ENCODE measurements at places on chromosomes 13 and 19.

DNA sequence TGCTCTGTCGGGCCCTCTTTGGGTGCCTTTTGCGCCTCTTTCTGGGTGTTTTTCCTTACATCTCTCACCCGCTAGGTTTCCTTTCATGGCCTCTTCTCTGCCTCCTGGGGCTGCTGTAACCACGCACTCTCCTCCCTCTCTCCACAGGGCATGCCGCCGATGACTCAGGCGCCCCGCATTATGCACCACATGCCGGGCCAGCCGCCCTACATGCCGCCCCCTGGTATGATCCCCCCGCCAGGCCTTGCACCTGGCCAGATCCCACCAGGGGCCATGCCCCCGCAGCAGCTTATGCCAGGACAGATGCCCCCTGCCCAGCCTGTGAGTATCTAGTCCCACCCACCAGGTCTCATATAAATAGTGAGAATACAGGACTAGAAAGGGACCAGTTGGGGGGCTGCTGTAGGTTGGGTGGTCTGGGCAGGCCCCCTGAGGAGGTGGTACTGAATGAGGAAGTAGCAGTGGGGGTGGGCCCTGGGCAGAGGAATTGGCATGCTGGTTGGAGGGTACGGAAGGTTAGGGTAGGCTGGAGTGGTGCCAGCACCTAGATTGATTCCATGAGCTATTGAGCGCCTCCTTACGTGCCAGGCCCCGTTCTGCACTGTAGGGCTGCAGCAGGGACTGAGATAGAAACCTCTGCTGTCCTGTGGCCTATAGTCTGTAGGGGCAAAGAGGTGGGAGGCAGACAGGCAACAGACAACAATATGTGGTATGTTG is 11.9 kb downstream of the SNRPA start:
- DNase-seq, result no peak

DNA sequence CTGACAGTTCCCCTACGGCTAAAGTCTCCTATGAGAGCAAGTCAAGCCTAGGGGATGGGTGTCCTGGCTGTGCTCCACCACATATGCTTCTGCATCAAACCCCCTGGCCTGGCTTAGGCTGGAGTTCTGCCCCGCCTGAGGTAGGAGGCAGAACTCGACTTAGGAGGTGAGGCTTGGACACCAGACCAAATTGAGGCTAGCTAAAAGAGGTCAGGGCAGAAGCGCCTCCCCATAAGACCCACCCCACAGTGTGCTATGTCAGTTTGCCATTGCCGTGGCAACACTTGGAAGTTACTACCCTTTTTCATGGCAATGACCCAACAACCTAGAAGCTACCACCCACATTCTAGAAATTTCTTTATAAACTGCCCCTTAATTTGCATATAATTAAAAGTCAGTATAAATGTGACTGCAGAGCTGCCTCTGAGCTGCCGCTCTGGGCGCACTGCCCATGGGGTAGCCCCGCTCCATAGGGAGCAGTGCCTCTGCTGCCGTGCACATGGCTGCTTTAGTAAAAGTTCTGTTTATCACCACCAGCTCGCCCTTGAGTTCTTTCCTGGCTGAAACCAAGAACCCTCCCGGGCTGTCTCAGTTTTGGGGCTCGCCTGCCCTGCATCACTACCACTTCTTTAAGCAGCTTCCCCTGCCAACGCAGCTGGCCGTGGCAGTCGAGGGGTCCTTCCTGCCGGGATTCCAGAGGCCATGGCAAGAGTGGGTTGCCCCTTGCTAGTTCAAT is 20.2 kb downstream of the AP1M1 start:
- no peak for DNase-seq

- DNase-seq, result no peak
Observed at GRCh38 chr19:45164577-45165335, 4.0 kb upstream of the NKPD1 start.

DNA sequence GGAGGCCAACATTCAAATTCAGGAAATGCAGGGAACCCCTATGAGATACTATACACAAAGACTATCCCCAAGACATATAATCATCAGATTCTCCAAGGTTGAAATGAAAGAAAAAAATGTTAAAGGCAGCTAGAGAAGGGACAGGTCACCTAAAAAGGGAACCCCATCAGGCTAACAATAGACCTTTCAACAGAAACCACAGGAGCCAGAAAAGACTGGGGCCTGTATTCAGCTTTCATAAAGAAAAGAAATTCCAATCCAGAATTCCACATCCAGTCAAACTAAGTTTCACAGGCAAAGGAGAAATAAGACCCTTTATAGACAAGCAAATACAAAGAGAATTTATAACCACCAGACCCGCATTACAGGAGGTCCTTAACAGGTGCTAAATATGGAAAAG is 1703.6 kb upstream of the PRR20A start:
- DNase-seq, result no peak

DNA sequence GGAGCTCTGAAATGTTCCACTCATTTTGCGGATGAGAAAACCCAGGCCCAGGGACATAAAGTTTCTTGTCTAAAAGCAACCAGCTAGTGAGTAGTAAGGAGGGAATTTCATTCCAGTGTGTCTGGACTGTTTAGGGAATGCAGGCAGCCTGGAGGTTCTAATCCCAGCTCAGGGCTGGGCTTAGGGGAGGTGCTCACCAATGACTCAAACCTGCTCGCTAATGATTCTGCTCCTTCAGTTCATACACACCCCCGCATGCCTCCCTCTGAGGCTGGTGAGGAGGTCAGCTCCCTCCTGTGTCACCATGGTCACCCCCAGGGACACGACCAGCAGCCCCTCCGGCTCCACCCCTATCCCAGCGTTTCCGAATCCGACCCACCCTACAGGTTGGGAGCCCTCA is 34.6 kb downstream of the CYP4F2 start:
- no peak for DNase-seq

DNA sequence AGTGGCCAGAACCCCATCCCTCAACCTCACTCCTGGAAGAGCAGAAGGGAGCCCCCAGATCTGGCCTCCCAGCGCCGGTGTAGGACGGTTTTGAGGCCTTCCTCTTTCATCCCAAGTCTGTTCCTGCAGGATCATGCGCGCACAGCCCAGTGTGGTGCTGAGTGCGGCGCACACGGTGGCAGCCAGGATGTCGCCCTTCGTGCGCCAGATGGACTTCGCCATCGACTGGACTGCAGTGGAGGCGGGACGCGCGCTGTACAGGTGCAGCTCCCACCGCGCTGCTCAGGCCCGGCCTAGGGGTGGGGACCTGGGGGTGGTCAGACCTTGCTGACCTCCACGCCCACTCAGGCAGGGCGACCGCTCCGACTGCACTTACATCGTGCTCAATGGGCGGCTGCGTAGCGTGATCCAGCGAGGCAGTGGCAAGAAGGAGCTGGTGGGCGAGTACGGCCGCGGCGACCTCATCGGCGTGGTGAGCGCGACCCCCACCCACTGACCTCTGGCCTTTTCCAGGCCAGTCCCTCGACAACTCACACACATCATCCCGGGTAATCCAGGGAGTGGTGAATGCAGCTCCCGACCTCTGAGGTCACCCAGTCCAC is 14.8 kb downstream of the PNPLA6 start:
- no peak for DNase-seq

DNA sequence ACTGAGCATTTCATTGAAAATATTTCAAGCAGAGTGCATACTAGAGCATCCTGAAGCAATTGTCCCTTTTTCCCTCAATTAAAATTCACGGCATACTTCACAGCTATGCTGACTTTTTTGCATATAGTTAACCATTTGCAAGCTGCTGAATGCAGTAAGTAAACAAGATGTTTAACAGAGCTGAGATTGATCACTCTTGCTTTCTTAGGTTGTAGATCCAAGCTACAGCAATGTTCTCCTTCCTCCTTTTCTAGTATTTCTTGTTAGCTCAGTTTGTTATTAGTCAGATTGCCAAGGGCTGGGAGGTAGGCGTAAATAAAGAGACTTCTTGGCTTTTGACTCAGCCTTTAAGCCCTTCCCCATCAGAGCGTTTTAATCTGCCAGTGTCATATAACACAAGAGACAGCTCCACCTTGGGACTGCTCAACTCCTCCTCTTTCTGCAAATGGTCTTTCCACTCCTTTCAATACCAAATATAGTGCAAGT is at the start of gene SLITRK6:
Gene SLITRK6, minus strand, starts transcription at position 323 of the 486 bp plus-strand sequence. CDS start 2,911 bp downstream, outside the sequence.
- no peak for DNase-seq

DNA sequence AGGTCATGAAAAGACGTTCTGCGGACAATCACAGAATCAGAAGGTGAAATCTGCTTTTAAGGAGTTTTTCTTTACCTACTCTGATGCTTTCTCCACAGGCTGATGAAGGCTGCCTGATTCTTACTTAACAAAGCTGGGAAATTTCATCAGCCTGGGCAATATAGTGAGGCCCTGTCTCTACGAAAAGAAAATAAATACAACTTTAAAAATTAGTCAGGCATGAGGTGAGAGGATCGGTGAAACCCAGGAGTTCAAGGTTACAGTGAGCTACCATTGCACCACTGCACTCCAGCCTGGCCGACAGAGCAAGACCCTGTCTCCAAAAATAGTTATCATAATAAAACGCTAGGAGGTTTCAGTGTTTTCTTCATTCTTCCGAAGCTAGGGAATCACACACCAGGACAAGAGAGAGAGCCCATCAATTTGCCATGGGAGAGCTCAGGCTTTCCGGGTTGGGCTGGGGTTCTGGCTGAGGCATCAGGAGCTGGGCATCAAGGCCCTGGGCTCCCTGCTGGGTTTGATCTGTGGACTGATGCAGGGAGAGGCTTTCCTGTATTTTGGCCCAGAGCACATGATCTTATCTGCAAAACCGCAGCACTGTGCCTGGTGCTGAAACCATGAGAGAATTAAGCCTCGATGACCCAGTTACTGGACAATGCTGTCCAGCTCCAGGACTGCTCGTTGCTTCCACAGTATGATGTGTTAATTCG is 25.1 kb upstream of the CEBPG start:
- no peak for DNase-seq

- no peak for DNase-seq
Observed at GRCh38 chr13:98540476-98540875, 36.4 kb downstream of the STK24 start.

DNA sequence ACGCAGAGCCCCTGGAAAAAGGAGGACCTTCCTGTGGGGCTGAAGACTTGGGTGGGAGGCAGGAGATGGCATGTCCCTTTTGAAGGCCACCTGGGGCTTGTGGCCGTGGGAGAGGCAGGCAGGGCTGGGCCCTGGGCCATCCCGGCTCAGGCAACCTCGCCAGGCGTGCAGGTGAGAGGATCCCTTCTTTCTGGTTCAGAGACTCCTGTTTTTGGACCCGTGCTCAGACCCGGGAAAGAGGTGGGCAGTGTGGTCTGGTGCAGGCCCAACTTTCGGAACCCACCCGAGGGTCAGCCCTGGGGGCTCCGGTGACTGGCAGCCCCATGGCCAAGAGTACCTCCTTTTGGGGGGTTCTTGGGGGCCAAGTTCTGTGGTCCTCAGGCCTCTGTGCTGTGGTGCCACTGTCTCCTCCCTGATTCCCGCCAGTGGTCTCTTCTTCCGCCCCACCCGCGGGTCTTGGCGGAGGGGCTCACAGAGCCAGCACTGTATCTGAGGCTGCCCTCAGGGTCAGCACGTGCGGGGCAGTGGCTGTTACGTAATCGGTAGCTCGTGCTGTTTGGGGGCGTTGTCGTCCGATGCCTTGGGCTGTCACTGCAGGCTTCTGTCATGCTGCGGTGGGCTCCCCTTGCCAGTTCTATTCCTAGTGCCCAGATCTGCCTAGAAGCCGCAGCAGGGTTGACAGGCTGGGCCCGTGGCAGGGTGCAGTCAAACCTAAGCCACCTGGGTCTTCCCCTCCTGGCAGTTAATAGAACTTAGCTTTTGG is 42.7 kb downstream of the KDM4B start:
- no peak for DNase-seq

DNA sequence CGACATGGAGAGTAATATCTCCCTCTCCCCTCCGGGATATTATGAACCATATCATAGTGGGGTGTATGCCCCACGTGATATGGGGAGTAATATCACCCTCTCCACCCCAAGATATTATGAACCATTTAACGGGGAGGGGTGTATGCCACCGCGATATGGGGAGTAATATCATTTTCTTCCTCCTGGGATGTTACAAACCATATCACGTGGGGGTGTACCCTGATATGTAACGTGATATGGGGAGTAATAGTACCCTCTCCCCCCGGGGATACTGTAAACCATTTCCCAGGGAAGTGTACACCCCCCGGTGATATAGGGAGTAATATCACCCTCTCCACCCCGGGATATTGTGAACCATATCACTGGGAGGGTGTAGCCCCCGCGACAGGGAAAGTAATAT is 62.1 kb downstream of the ERICH4 start:
- no peak for DNase-seq

DNA sequence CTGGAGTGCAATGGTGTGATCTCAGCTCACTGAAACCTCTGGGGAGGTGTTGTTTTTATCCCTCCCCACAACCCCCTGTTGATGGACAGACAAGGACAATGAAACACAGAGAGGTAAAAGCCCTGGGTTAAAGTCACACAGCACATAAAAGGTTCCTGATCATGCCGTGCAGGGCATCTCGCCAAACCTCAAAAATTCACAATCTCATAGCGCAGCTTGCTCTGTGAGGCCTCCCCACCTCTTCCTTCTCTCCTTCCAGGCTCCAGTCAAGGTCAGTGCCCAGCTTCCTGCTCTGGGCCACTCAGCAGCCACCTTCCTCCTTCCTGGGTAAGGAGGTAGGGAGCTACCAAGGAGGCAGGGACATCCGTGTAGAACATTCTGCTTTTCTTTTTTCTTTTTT is 2.3 kb downstream of the FUT2 start:
- DNase-seq, result no peak

DNA sequence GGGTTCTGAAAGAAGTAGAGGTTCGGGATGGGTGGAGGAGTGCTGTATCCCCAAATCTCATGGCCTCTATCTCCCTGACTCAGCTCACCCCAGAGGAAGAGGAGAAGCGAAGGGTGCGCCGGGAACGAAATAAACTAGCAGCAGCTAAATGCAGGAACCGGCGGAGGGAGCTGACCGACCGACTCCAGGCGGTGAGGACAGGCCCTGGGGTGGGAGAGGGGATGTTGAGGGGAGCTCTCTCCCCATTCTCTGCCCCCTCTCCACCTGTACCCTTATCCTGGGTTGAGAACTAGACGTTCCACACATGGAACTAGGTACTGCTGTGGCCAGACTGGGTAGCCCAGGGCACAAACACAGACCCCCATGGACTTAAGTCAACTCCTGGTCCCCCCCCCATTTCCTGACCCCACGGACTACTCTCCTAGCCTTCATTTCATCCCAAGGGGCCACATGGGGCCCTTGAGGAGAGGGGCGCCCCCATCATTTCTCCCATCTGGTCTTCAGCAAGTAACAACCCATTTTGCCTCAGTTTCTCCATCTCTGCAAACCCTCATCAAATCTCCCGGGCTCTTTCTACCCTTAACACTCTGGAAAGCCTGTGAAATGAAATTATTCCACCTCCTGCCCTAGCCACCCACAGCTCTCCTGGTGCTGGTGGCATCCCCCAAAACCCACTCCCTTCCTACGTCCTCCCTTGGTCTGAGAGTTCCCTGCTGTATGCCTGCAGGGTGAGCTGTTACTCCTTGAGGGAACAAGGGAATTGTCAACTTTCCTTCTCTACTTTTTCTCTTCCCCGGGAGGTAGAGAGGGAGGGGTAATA is 3.5 kb downstream of the FOSB start:
- DNase-seq, result no peak

DNA sequence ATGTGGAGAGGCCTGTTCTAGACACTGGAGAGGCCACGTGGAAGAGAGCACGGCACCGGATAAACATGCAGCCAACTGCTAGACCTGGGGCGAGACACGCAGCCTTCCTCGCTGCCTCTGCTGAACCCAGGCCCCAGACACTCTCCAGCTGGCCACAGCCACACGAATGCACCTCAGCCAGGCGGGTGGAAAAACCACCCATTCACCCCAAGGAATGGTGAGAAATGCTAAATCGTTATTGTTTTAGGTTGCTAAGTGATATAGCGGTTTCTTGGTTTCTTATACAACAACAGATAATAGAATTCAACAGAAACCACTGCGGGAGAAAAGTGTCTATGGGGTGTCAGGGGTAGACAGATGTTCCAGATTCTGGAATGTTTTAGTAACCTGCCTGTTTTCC is 52.5 kb downstream of the STK24 start:
- no peak for DNase-seq

GRCh38 chr19:11130824-11131455 is 24.6 kb downstream of the SPC24 start:
- peak; percentile 41 for DNase-seq
